ENCODE measurements at places on chromosomes 6 and 20.

DNA sequence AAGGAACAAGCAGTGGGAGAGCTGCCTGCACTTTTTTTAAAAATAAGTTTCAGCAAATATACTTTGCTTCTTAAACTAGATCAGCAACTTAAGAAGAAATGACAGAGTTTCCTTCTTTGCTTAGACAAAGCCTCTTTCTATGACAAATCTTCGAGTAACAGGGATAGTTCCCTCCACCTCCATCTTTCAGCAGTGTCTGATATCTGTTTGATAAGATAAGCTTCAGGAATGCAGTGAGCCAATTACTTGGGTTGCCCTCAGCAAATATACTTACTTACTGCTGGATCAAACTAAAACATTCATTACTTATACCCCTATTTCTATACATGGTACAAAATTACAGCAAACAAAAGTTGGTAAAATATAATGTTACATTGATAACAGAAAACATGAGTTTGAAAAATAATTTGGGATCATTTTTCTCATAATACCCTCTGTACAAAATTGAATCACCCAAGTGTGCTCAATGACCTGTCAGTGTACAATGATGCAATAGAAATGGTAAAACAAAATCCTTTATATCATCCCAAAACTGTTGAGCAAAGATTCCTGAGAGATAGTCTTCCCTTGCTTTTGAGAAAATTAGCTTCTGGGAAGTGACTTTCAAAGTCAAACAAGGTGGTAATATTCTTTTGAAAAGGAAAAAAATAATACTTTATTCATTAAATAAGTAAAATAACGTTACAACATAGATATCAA, 24.5 kb downstream of the FRK start:
- DNase-seq = no peak

DNA sequence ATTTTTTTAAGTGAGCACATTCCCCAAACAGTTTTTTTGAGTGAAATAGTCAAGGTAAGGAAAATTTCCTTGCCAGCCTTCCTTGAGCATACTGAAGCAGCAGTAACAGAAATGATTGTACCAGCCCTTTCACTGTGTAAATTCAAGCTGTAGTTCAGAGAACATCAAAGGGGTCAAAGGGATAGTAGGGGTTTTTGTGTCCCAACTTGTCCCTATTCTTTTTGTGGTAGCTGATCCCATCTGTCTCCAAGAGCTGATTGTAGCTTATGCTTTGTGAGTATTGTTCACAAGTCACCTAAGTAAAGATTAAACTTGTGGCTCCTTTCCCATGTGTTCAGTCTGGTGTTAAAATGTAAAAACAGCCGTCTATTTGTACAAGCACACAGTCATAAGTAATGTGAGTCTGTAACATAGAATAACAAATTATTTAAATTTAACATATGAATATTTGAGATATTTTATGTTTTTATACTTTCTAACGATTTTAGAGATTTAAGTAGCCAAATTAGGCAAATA, 185.0 kb downstream of the CENPW start:
- DNase-seq = no peak

GRCh38 chr6:167996424-167997199, 859 bp upstream of the KIF25 start:
- DNase-seq = no peak

GRCh38 chr6:6604566-6604965, 16.0 kb downstream of the LY86 start:
- DNase-seq = no peak

DNA sequence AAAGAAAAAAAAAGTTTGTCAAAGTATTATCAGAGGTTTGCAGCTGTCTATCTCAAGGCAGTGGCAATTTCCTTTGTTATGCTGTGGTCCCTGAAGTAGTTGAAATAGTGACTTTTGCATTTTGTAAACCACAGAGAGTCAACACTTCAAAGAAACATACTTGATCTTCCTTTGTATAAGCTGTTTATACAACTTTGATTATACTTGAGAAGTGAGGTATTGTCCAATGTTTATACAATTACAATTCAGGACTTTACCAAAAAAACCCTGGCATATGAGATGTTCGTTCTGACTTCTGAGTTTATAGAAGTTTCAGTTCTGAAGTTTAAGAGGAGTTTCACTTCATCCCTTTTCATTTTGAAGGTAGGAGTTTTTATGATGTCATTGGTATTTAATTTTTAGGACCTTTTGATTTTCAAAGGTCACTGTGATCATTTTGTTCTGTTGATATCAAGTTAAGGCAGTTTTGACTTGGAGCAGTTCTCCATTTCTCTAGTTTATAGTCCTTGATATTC, 4.0 kb downstream of the STK4 start:
- no peak for DNase-seq

DNA sequence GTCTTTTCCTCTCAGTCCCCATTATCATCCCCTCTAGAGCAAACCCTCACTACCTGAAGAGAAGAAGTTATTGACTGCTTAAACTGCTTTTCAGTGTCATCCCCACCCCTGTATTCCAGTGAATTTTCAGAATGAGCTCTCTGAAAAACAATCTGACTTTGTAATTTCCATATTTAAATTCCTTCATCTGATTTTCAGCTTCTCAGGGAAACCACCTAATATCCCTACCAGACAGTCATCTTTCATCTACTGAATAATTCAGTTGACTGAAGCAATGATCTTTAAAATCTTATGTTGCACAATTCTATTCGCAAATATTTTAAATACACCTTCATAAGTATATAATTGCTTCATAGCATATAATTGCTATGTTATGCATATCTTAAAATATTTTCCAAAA, 258.7 kb downstream of the HTR1B start:
- DNase-seq = no peak

GRCh38 chr6:11919771-11920440, 92.2 kb upstream of the HIVEP1 start:
- DNase-seq = no peak

- no peak for DNase-seq
These were observed 19.9 kb downstream of the PXT1 start for GRCh38 chr6:36422714-36423100.

DNA sequence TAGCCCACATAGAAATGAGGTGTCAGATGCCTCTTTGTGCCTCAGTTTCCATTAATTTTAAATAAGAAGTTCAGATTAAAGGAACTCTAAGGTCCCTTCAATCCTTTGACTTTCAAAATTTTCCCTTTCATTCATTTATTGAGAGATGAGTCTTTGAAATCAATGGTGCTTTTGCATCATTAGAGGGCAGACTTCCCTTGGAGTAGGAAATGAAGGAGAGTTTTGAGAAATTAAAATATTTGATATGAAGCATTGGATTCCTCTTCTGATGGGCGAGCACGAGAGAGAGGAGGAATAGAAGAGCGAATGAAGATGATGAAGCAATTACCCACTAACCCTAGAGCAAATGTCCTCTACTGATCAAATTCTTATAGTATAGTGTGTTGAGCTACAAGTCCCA, 105.7 kb downstream of the EDN1 start:
- DNase-seq = no peak

DNA sequence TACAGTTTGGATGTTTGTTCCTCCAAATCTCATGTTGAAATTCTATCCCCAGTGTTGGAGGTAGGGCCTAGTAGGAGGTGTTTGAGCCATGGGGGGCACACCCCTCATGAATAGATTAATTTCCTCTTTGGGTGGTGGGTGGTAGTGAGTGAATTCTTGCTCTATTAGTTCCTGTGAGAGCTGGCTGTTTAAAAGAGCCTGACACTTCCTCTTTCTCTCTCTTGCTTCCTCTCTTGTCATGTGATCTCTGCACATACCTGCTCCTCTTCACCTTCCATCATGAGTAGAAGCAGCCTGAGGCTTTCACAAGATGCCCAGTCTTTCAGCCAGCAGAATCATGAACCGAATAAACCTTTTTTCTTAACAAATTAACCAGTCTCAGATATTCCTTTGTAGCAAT, 340.2 kb upstream of the CHD6 start:
- DNase-seq = no peak

- DNase-seq = no peak
These were observed 63.1 kb downstream of the SLX4IP start for GRCh38 chr20:10498200-10498599.

GRCh38 chr6:158762787-158763433, 56.3 kb downstream of the EZR start:
- no peak for DNase-seq

Data from NCI-H460 (cell line).